ENCODE measurements at places on chromosomes 4 and X.

DNA sequence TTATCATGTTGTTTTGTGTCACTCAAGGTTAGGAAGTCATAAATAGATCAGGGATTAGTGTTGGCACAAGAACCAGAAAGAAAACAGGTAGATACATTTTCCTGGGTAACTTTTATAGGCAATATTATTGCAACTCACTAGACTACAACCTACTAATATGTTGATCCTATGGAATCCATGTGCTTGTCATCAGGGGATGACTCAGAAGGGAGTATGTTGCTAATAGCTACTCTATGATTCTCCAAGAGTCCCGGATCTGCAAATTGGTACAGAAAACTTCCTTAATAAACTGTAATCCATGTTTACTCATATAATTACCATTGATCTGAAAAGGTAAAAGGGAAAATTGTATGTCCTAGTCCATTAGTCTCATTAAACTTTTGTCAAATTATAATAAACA is 11.7 kb upstream of the GNRHR start:
- no peak for DNase-seq

DNA sequence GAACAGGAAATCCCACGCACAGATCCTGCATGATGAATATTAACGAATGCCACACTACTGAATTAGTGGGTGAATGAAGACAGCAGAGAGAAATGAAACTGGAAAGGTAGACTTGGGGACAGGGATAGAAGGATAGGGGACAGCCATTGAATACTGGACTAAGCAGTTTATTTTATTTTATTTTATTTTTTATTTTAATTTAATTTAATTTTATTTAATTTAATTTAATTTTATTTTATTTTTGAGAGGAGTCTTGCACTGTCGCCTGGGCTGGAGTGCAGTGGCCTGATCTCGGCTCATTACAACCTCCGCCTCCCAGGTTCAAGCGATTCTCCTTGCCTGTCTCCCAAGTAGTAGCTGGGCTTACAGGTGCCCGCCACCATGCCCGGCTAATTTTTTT is 385.2 kb downstream of the GPAT3 start:
- no peak for DNase-seq

- DNase-seq = no peak
Observed at GRCh38 chr4:104475652-104476051, 19.0 kb downstream of the CXXC4 start.

DNA sequence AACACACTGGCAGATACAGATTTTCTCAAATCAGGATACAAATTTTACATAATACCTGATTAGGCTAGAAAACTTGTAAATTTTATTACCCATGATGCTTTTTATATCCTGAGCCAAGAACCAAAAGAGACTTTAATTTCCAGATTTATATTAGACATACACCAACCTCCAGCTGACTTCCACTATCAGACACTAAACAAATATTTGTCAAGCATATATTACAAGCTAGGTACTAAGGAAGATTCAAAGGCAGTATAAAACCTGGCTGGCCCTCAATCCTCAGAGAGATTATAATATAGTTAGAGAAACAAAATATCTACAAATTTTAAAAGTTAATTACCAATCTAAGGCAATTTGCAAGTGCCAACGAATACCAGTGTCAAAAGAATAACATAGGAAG is 357.8 kb upstream of the F9 start:
- no peak for DNase-seq

DNA sequence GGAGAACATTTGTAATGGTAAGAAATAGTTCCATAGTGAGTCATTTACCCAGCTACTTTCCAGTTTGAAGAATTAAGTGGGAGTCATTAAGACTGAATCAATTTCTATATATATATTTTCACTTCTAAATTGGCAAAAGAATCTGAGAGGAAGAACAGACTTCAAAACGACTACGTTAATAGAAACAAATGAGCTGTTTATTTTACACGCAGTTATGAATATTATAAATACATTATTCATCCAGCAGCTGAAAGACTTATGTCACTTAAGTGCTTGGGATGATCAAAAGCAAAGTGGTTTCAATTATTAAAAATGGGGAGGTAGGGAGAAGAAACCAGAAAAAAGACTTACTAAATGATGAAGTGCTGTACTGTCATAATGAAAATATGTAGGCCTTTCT is 260.5 kb upstream of the DDX53 start:
- no peak for DNase-seq

- DNase-seq = no peak
Observed at GRCh38 chr4:109319684-109320083, 17.2 kb upstream of the COL25A1 start.

GRCh38 chrX:118215346-118215745 is 98.7 kb upstream of the KLHL13 start:
- DNase-seq = no peak

- DNase-seq = no peak
Observed at GRCh38 chr4:53463340-53463739, 85.9 kb downstream of the FIP1L1 start.

All from PC-9 (cell line).